Cerebellar nuclear complex (tissue), 1 donor: ENCODE measurements at places on chromosomes 3 and 15.

GRCh38 chr3:5205165-5205941 is 17.8 kb downstream of the EDEM1 start:
- no peak for DNase-seq

GRCh38 chr3:8524249-8524648 is 22.6 kb downstream of the LMCD1 start:
- DNase-seq: no peak

DNA sequence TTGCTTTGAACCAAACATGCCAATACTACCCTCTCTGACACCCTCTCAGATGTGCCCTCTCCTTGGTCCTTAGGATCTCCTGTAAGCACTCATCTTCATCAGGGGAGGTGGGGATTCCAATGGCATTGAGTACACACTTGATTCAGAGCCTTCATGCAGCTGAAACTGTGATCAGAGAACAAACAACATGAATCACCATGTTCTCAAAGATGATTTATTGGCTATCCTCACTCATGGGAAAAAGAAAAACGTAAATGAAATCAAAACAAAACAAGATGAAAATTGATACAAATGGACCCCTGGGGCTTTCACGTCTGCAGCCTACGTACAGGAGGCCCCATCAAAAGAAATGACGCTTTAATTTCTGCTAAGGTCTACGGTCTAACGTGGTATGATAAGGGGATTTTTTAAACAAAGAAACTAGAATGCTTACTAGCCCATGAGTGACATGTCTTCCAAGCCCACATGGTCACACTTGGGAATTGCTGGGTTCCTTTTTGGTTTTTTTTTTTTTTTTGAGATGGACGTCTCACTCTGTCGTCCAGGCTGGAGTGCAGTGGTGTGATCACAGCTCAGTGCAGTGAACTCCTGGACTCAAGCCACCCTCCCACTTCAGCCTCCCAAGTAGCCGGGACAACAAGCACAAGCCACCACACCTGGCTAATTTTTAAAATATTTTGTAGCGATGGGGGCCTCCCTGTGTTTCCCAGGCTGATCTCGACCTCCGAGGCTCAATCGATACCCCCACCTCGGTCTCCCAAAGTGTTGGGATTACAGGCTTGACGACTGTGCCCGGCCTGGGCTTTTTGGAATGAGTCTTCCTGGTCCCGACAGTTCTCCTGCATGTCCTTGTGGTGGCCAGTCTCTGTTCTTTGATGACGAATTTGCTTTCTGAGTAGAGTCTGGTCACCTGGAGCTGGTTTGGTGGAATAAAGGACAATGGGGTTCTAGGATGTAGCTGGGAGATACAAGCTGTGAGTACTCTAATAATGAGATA is 202.6 kb downstream of the XXYLT1 start:
- no peak for DNase-seq

DNA sequence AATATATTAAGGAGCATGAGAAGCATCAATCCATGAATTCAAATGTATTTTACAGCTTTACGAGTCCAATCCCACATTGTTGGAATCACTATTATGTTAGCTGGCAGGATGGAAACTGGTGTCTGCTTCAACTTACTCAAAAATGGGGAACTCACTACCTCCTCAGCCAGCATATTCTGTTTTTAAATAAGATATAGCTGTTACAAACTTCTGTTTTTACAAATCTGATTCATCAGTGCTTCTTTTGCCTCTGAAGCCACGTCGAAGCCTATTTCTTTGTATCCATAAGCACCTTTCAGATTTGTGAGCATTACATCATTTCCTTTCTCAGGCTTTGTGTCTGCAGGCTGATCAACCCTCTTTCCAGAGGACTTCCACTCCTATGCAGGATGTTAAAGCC is 105.9 kb downstream of the TPRG1 start:
- no peak for DNase-seq

- no peak for DNase-seq
These were observed 75.8 kb downstream of the CPN2 start for GRCh38 chr3:194275291-194275690.

DNA sequence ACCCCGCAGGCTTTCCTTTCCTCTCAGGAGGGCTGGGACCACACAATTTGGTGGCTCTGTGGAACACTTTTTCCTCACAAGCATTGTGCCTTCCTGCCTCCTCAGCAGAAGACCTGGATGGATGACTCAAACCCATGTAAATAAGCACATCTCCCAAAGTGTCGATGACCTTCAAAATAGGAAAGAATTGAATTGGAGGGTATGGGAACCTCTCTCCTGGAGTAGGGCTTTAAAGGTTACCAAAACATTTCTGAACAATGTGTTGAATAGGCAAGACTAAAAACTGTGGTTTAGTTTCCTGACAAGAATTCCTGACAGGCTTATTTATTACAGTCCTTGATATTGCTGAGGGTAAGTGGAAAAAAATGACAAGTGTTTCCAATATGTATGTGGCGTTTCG is 118.2 kb downstream of the ALDH1A2 start:
- no peak for DNase-seq

- no peak for DNase-seq
These were observed 17.2 kb upstream of the NMNAT3 start for GRCh38 chr3:139695007-139695406.

- no peak for DNase-seq
These were observed 31.1 kb downstream of the UMPS start for GRCh38 chr3:124761250-124761796.

DNA sequence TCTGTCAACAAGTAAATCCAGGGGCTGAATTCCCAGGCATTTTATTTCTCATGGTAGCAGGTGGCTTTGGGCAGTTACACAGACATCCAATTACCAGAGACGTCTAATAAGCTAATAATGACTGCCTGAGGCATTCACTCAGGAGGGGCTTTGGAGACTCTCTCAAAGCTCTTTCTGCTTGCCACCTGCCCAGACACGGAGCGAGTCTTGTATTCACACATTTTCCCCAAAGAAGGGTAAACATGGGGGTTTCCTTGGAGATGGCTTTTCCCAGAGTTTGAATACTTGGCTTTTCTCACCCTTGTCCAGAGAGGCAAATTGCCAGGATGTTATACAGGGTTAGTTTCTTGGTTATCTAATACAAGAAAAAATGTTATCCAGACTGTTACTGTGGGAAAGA is 132.6 kb downstream of the DIPK2A start:
- no peak for DNase-seq

- no peak for DNase-seq
These were observed 109.5 kb downstream of the VGLL4 start for GRCh38 chr3:11534011-11534792.

DNA sequence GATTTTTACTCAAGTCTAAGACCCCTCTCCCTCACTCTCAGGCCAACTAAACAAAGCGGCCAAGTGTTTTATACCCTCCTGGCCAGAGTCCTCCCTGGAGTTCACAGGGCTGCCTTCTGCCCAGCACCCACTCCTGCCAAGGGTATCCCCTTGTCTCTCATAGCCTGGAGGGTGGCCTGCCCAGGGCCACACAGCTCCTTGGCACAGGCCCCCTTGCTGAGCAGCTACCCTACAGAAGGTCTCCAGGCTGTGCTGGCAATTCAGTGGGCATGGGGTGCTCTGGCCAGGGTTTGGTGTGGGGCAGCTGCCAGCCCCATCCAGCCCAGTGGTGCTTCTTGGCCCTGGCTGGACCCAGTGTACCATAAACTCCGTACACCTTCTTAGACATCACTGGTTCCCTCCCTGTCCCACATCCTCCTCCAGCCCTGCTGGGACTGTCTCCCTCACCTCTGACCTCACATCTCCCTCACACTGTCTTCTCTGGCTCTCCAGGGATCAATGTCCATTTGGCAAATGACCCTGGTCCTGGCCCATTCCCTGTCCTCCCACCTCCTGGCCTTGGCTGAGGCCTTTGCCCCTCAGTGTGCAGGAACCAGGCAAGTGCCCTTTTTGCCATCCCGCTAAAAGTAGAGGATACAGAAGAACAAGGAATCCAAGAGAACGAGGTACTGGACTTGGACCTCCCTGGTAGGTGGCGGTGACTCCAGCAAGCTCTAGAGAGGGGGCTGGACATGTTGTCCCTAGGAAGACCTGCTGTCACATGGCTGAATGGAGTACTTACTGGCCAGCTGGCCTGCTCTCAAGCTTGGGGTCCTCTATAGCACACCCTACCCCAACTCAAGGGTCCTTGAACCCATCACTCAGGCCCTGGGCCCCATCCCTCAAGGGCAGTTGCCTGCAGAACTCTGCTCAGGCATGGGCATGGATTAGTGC is 50.0 kb upstream of the TRPM1 start:
- no peak for DNase-seq

DNA sequence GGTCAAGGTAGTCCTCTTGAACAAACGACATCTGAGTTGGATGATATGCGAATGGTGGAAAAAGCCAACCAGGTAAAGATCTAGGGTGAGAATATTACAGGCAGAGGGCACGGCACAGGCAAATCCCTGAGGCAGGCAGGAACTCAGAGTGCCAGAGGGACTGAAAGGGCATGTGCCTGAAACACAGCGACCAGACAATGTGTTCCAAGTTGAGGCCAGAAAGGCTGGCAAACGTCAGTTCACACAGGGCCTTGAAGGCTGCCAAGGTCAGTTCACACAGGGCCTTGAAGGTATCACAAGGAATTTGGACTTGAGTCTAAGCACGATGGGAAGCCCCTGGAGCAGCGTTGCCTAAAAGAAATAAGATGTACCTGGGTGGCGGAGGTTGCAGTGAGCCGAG is 20.1 kb downstream of the HES1 start:
- no peak for DNase-seq

- no peak for DNase-seq
These were observed 44.6 kb downstream of the ZIC4 start for GRCh38 chr3:147361454-147362420.

GRCh38 chr3:4406746-4407568 is 60.1 kb downstream of the SUMF1 start:
- DNase-seq: no peak

DNA sequence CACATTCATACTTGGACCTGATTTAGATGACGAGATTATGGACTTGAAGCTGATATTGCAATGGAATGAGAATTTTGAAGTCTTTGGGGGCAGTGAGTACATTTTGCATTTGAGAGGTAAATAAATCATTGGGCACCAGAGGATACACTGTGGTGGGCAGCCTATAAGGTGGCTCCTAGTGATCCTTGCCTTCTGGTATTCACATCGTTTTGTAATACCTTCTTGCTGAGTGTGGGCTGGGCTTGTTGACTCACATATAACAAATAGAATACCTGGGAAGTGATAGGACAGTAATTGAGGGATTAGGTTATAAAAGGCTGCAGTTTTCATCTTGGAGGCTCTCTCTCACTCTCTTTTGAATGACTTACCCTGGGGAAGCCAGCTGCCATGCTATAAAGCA is 605.5 kb upstream of the KCNMB2 start:
- no peak for DNase-seq

GRCh38 chr15:67504056-67504455 is 16.9 kb upstream of the C15orf61 start:
- no peak for DNase-seq

GRCh38 chr3:33749546-33750210 is 31.6 kb upstream of the CLASP2 start:
- no peak for DNase-seq

DNA sequence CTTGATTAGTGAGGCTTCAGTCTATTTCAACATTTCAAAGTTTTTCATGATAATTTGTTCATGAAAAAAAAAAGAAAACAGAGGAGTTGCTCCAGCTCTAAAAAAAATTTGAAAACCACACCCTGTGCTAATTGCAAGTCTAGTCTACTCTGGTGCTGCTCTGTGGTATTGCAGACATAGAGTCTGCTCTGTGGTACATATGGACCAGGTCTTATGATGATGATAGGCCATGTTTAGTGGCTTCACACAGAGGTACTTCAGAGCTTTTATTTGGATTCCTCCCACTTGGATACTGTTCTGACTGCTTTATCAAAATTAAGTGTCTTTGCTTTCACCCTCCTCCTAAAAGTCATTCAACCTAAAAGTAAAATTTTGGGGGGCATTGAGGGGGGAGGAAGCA is 160.8 kb downstream of the ALCAM start:
- DNase-seq: no peak

DNA sequence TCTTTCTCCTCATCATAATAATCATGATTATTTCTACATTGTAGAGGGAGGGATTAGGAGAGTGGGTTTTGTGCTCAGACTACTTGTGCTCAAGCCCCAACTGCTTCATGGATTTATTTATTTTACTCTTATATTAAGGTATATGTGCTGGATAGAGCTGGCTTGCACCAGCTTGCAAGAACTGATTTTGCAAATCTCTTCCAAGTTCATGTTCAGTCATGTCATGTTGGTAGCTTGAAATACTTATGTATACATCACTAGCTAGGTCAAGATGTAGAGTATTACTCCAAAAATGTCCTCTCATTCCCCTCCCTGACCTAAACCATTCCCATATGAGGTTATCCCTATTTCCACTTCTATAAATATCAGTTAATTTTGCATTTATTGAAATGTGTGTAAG is 293.9 kb upstream of the RBMS3 start:
- no peak for DNase-seq

DNA sequence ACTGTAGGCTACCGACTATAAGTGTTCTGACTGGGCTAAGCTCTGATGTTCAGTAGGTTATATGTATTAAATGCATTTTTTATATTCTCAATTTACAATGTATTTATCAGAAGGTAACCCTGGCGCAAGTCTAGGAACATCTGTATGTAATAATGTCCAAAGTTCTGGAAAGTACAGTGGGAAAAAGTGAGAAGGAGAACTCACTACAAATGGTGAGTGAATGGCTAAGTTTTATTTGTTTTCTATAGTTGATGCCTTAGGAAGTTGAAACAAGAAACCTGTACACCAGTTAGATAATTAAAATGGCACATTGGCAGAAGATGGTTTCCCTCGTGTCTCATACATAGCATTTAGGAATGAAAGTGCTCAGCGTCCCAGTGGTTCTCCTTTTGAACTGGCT is 333.4 kb upstream of the THRB start:
- no peak for DNase-seq

- no peak for DNase-seq
These were observed 660 bp downstream of the CCK start for GRCh38 chr3:42265059-42265991.

GRCh38 chr3:130709671-130710070 is 37.0 kb downstream of the PIK3R4 start:
- DNase-seq: no peak

DNA sequence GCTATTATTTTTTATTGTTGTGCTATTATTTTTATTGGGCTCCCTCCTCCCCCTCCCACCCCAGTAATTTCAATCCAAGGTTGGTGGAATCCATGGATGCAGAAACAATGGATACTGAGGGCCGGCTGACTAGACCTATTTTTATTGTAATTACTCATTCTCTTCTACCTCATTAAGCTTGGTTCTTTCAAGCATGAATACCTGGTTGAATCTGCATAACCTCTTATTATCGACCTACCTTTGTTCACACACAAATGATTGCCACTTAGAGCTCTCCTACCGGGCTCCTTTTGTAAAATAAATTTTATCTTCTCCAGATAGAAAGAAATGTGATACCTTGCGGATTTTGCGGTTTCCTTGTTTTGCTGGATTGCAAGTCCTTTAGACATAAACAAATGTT is 31.6 kb downstream of the BTD start:
- DNase-seq: peak; percentile 80
